Activated CD4-positive, alpha-beta memory T cell treated with anti-CD3 and anti-CD28 coated beads for 36 hours (primary cell): ENCODE measurements at places on chromosomes 4 and X.

GRCh38 chr4:142840516-142841123 lies 5.5 kb downstream of the INPP4B start:
- DNase-seq, result no peak

- DNase-seq, result peak; percentile 64
Observed at GRCh38 chrX:150692831-150693724, at the start of gene MTMR1. MTMR1 (plus strand) TSS chrX:150693396; CDS start chrX:150693531, 135 bp downstream.

- no peak for DNase-seq
Observed at GRCh38 chrX:9072281-9072680, 38.4 kb upstream of the FAM9B start.

- no peak for DNase-seq
Observed at GRCh38 chr4:104073229-104073628, 353.4 kb upstream of the TACR3 start.

DNA sequence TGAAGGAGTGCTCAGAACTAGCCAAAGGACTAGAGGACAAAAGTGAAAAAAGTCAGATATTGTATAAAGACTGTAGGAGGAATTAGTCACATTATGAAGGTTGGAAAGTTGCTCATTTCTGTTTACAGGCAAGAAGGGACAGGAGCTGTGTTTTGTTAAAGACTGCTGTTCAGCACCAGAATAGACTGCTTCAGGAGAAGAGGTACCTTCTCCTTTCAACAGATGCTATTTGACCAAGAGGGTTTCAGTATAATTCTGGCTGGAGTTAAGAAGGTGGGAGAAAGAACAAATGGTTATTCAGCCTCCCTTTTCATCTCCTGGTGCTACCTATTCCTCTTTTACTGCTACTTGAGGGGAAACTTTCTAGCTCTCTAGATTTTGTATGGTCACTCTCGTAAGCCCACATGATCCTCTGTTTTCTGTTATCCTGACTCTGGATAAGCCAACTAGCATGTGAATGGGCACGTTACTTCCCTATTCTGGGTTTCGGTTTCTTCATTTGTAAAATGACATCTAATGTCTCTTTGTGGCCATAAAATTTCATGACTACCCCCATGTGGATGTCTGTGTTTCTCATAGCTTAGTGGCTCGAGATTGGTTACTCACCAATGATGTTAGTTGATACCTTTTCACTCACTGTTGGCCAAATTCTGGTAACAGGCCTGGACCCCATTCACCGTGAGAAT lies 68.9 kb downstream of the SH2D1A start:
- no peak for DNase-seq

- peak; percentile 76 for DNase-seq
Observed at GRCh38 chrX:13087322-13088155, 43.1 kb upstream of the FAM9C start.

DNA sequence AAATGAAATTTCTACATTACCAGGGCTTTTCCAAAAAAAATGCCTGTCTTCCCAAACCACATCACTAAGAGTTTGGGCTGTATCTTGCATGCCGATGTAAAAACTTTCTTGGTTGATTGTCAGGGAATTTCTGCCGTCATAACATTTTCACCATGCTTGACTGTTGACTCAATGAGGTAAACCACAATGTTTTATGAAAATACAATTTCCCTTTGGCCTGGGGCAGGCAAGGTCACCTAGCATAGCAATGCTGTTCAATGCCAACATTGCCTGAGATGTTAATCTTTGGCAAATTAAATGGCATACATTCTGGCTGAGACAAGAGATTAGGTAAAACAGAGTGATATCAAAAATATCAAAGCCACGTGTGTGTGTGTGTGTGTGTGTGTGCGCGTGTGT lies 137.1 kb upstream of the TBL1X start:
- DNase-seq, result no peak

DNA sequence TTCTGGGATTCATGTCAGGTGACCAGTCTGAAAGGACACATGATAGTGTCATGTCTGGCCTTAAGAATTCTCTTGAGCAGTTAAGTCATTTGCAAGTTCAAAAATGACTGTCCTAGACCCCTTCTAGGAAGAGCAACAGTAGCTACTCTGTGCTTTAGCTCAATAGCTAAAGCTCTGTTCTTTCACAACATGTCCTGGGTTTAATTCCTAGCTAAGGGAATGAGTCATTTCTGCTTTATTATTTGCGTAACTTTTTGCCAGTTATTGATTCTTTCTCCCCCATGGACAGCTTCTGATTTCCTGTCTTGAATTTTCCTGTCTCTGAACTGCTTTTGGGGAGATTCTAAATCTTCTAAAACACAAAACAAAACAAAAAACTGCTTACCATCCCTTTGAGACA lies 1055.8 kb upstream of the DIAPH2 start:
- no peak for DNase-seq

DNA sequence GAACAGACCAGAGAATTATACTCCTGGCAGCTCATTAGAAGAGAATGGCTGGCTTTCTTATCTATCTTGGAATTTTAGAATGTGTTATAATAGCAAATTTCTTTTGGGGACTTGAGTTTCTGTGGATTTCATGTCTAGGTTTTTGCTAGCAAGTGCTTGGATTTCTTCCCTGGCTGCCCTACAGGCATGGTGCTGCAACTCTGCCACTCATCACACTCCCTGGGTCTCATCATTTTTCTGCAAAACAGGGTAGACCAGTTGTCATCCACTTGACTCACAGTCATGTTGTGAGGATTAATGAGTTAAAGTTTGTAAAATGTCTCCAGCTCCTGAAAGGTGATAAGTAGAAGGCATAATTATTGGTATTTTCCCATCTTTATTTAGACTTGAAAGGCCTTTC lies 60.7 kb upstream of the LCORL start:
- DNase-seq, result no peak

DNA sequence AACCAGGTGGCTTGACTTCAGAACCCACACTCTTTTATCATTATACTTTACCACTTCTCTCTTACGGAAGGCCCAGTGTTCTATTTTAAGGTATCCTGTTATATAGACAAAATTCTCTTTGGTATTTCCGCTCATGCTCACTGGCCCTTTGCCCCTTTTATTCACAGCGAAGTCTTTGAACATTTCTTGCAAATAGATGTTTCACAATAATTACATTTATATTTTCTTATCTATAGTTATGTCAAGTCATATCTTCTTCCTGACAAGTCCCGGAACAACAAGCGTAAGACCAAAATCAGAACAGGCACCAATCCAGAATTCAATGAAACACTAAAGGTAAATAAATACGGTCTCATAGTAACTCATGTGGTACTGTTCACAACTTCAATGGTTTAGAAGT lies 102.0 kb downstream of the SYTL5 start:
- no peak for DNase-seq

DNA sequence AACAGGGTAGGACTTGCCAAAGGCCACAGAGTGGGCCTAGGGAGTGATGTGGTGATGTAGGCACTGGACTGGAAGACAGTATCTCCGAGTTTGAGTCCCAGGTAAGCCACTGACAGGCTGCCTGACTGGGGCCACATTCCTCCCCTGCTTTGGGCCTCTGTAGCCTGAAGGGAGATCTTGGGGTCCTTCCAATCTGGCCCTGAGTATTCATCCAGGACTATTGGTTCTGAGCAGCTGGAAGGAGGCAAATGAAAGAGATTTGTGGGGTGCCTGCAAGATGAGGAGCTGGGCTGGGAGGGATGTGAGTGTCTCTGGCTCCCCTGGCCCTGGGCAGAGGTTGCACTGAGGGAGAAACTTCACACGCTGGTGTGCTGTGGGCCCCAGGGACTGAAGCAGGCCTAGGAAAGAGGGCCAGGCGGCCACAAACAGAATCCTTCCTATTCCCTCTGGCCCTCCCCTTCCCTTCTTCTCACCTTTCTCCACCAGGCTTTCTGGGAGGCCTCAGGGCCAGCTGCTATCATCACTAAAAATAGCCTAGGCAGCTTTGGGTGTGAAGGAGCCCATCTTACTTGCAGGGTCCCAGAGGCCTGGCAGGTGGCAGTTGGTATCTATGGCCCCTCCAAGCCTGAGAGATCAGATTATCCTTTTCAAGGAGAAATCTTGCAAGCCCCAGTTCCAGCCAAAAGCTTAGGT lies 70.1 kb downstream of the PJA1 start:
- no peak for DNase-seq

- no peak for DNase-seq
Observed at GRCh38 chrX:136823175-136823574, 42.4 kb upstream of the ARHGEF6 start.

GRCh38 chr4:183599284-183599683 lies 59.7 kb downstream of the RWDD4 start:
- DNase-seq, result no peak

- DNase-seq, result no peak
Observed at GRCh38 chr4:84238247-84239090, 260.6 kb downstream of the NKX6-1 start.

DNA sequence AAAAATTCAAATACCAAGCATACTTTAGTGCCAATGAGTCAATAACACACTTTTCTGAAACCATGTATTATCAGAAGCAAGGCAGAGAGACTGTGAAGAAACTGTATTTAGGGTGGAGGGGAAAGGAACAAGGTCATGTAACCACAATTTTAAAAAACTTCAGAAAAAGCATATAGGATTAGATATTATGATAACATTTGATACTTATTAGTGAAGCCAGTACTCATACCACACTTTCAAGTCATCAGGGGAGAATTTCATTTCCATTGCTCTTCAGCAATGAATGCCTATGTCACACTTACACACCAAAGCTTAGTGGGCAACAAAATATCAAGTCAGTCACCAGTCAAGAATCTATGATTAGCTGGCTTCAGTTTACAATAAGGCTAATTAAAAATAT lies 602.2 kb downstream of the IL15 start:
- DNase-seq, result no peak

GRCh38 chrX:134183665-134184064 lies 53.3 kb upstream of the CCDC160 start:
- DNase-seq, result no peak

GRCh38 chr4:180828455-180829018 lies 1414.7 kb upstream of the TENM3 start:
- DNase-seq, result no peak

GRCh38 chr4:105712766-105713165 lies 4.2 kb downstream of the GSTCD start:
- DNase-seq, result no peak

- no peak for DNase-seq
Observed at GRCh38 chr4:163736876-163737275, 242.4 kb downstream of the TMA16 start.

GRCh38 chr4:126794363-126794762 lies 838.4 kb upstream of the INTU start:
- DNase-seq, result no peak

DNA sequence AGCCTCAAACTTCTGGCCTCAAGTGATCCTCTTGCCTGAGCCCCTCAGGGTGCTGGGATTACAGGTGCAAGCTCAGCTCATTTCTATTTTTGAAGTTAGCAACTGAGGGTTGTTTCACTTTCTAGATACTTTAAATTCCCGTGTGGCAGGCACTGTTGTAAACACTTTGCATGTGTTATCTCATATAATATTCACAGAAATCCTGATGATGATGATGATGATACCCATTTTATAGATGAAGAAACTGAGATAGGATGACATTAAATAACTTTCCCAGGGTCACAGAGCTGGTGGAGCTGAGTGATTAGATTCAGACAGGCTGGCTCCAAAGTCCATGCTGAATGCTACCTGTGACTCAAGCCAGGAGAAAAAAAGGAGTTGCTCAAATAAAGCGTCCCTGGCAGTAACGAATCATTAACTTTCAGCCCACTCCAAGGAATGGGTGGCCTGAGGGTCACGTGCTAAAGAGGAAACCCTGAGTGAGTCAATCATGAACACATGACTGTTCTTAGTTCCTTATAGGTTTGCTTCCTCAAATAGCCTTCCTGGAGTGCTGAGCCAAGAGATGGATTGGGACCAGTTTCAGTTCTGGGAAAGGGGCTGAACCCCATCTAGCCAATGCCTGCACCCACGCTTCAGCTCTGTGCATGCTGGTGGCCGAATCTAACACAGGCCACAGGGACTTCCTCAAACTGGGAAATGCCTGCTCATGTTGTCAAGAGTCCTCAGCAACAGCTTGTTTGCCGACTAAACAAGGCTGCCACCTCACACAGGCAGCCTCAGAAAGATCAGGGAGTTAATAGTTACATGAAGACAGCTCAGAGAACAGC lies 52.8 kb downstream of the RBM47 start:
- peak; percentile 26 for DNase-seq

GRCh38 chrX:46737041-46737440 lies 21.9 kb downstream of the SLC9A7 start:
- DNase-seq, result no peak

- no peak for DNase-seq
Observed at GRCh38 chr4:14169460-14169859, 541.9 kb upstream of the BOD1L1 start.

GRCh38 chrX:20433388-20433775 lies 166.7 kb upstream of the RPS6KA3 start:
- DNase-seq, result no peak

DNA sequence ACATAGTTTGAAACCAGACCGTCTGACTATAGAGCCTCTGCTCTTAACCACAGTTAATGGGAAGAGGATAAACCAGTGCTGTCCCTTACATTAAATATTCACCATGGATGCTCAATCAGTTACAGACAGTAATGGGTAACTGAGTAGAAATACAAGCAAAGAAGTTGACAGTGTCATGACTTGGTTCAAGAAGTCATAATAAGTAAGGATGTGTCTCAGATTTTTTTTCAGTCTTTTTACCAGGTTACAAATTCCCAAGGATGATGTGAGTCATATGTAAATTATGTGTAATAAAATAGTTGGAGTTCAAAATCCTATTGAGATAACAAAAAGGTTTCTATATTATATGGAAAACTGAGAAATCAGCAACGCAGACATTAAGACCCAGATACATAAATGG lies 31.1 kb downstream of the ZCCHC4 start:
- no peak for DNase-seq

GRCh38 chrX:24999511-24999910 lies 16.3 kb downstream of the ARX start:
- no peak for DNase-seq

- no peak for DNase-seq
Observed at GRCh38 chrX:109873983-109874382, 128.9 kb upstream of the TMEM164 start.

GRCh38 chr4:186348433-186348832 lies 82.4 kb downstream of the F11 start:
- DNase-seq, result no peak

- DNase-seq, result no peak
Observed at GRCh38 chr4:48727666-48728459, 52.2 kb downstream of the FRYL start.

GRCh38 chrX:116281106-116281505 lies 110.6 kb downstream of the AGTR2 start:
- no peak for DNase-seq

DNA sequence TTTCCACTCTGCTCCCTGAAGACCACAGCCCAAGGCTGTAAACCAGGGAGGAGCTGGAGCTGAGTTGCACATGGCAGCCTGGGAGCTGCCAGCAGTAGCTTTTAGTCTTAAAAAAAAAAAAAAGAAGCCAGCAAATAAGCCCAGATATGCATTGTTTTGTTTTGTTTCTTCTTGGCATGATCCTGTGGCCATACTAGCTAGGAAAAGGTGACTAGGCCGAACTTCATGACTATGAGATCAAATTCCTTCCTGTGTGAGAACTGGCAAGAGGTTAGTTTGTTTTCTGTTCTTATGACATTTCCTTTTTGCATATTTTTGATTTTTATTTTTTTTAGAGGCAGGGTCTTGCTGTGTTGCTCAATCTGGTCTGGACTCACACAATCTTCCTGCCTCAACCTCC lies 323.3 kb downstream of the DCTD start:
- DNase-seq, result no peak

GRCh38 chr4:184818216-184818564 lies 7.6 kb downstream of the ACSL1 start:
- no peak for DNase-seq

- DNase-seq, result peak; percentile 16
Observed at GRCh38 chr4:150078579-150079080, 385 bp downstream of the DCLK2 start.

- DNase-seq, result no peak
Observed at GRCh38 chr4:137559801-137560200, 27.5 kb upstream of the PCDH18 start.
